ENCODE measurements at places on chromosomes 5 and 9.

- DNase-seq = no peak
These were observed 7.3 kb downstream of the CRHBP start for GRCh38 chr5:76960004-76960625.

DNA sequence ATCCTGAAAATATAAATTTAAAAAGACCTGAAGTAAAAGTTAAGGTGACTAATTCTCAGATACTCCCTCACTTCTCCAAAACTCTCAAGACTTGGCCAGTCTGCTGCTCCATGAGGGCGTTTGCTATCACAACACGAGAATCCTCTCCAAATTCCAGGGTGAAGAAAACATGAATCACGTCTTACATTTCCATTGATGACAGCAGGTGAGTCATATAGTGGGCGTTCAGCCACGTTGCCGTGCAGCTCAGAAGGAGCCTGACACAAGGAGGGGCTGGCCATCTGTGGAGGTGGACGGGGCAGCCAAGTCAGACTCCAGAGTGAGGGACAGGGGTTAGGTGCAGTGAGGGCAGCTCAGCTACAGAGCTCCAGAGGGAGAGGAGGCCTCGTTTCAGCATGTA, 555.1 kb upstream of the ADAMTS16 start:
- DNase-seq = no peak

GRCh38 chr5:38344891-38345290, 86.5 kb downstream of the EGFLAM start:
- no peak for DNase-seq

DNA sequence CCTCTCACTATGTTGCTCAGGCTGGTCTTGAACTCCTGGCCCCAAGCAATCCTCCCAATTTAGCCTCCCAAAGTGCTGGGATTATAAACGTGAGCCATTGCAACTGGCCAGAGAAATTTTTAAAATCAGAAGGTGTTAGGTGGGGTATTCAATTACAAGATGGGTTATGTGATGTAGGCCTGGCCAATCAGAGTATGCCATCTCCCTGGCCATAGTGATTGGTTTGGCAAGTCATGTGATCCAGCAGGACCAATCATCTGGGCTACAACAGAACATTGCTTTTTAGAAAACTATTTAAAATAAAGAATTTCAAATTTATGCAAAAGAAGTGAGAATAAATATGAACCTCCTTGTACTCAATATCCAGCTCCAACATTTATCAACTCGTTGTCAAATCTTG, 22.4 kb downstream of the NMRK1 start:
- DNase-seq = no peak

DNA sequence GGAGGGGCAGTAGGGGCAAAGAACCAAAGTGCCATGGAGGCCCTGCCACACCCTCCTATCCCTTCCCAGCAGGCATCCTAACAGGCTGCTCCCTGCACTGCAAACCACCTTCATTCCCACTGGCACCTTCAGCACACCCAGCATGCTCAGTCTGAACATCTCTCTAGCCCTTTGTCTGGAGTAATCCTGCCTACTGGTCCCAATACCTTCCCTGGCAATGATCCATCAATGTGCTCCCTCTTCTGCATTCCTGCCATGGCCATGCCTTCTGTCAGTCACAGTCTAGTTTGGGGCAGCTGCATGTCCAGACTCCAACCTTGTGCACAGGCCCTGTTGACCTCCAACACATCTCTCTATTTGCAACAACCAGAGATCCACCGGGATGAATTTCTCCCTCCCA, 4.9 kb downstream of the MACROH2A1 start:
- no peak for DNase-seq

- no peak for DNase-seq
These were observed 14.8 kb downstream of the ETF1 start for GRCh38 chr5:138528208-138528607.

- no peak for DNase-seq
These were observed 146.9 kb downstream of the KIAA0825 start for GRCh38 chr5:94471521-94471920.

DNA sequence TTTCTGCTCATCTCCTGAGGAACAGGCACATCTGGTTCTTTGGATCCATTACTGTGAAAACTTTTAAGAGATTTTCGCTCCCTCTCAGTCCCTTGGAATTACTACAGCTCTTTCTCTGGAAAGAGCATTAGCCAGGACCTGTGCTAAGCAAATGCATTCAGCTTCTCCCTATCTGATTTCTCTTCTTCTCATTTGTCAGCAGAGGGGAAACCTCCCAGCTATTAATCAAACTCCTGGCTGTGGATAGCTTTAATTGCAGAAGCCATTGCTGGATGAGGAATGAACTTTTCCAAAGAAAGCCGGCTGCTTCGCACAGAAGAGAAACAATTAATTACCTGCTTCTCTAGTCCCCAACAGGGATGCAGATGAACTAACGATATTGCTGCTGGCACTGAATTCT, 37.9 kb downstream of the TLR4 start:
- DNase-seq = no peak

DNA sequence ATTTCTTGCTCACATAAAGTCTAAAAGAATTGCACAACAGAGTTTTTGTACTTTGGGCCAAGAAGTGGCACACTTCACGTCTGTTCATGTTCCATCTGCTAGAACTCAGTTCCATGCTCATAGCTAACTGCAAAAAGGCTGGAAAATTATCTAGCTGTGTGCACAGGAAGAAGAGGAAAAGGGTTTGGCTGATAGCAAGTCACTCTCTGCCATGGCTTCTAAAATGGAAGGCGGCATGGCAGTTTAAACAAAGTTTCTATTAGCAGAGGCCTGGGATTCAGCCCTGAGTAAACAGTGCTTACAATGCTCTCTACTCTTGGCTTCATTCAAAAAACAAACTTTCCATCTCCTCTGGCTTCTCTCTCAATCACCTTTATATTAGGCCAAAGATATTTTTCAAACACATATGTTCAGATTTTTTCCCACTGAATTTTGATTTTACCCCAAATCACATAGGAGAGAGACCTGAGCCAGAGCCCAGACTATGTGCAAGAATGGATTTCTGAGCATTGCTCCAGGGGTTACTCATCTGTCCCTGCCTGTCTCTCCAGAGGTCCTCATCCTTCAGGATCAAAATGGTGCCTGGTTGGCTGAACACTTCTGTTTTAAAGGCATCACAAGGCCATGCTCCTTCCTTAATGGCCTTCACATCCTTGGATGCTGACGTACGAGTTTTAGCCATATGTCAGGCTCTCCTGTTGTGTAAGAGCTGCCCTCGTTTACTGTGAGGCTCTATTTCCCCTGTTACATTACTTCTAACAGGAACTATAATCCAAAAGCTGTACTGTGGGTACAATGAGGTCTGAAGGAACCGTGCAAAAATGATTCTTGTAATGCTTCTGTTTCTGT, 226.6 kb downstream of the SAXO1 start:
- no peak for DNase-seq

DNA sequence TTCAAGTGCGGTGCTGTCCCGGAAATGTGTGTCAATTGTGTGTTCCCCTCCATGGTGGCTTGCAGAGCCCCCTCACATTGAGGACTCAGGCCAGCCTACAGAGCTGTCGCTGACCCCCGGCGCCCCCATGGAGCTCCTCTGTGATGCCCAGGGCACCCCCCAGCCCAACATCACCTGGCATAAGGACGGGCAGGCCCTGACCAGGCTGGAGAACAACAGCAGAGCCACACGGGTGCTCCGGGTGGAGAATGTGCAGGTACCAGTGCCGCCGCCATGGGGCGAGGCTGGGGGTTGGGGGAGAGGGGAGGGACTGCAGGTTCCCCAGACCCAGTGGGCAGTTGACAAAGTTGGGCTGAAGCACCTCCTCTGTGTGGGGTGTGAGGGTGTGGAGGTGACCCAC, 50.4 kb upstream of the ASS1 start:
- DNase-seq = no peak

DNA sequence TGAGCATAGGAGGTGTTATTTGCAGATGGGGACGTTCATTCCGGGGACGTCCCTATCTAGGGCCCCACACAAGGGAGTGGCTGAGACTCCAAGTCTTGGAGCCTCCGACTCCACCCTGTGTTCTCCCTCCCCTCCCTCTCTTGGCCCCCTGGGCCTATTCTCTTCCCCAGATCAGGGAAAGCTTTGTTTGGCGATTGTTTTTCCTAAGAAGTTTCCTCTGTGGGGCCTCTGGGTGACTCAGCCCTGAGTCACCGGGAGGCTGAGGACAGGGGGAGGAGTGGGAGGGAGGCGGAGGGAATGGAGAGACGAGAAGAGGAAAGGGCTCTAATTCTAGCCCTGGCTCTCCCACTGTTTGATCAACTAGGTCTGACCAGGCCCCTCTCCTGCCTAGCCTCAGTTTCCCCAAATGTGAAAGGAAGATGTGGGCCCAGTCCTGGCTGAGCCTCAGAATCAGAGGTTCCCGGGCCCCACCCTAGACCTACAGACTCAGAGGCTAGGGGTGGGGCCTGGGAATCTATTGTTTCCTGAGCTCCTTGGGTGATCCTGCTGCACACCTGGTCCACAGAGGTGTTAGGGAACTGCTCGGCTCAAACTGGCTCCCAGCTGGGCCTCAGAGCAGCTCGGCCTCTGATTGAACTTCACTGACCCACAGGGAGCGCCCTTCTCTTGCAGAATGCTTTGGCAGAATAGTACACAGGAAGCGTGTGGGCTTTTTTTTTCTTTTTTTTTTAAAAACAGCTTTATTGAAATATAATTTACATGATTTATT, 19.2 kb downstream of the GSN start:
- DNase-seq = peak; percentile 35

GRCh38 chr9:124332361-124333202, 74.8 kb downstream of the NEK6 start:
- no peak for DNase-seq

GRCh38 chr5:163565492-163565891, 60.1 kb downstream of the MAT2B start:
- no peak for DNase-seq

DNA sequence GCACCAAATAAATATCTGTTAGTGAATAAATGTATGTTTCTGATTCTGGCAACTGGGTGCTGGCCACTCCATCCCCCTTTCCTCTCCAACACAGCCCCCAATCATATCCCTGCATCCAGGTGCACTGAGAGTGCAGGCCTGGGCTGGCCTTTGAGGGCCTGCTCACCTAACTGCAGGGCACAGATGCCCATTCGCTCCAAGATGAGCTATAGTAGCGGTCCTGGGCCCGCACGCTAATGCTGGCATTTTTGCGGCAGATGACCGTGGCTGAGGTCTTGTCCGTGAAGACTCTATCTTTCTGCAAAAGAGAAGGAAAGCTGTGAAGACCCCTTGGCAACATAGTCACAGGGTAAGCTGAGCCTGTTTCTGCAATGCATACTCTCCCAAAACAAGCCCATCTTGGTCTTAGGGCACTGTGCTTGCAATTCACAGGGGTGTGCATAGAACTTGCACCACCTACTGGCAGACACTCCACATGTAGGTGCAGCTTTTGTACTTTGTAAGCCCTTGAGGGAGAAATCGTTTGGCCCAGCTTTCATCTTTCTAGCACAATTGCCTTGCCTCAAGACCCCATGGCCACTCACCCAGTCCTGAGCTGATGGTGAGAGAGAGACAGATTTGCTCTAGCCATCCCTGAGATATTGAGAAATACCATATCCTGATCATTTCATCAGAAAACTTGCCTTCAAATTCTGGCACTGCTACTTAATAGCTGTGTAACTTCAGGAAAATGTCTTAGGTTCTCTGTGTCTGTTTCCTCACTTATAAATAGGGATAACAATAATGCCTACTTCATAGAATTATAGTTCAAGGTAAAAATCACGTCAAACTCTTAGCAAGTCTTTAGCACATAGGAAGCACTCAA, 13.5 kb downstream of the IL12B start:
- peak; percentile 37 for DNase-seq

DNA sequence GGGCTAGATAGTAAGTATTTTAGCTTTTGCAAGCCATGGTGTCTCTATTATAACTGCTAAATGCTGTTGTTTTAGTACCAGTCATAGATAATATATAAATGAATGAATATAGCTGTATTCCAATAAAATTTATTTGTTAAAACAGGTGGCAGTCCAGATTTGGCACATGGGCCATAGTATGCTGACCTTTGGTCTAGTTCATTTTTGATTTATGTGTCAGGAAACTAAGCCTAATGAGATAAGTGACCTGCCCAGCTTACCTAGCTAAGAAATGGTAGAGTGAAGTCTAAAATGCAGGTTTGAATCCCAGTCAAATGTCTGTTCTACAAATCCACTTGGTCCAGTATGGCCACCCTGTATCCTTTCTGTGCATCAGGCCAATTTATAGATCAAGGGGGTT, 139.3 kb downstream of the ALDH1A1 start:
- no peak for DNase-seq

- no peak for DNase-seq
These were observed 9.3 kb upstream of the ZCCHC9 start for GRCh38 chr5:81292130-81292529.

DNA sequence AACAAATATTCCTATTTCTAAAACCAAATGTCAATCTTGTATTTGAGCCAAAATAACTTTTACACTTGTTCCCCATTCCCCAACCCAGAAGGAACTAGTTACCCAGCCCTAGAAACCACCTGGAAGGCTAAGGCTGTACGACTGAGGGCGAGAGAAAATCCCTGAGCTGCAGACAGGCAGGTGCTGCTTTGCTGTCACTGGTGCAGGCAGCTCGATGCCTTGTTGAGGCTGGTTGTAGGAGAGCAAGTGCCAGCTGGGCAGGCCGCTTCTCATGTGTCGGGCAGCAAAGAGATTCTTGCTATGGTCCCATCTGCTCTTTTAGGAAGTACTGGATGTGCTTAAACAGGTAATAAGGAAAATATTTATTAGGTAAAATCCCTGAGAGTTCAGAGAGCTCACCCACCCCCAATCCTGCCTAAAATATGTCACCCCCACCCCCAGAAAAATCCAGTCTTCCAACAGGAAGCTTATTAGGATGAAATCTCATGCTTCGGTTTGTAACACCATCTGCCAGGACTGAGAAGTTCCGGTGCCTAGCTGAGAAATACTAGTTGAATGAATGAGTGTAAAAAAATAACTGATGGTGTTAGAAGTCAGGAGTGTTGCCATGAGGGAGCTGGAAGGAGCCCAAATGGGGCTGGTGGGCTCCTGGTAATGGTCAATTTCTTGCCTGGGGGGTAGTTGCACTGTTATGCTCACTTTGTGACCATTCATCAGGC, 91.1 kb upstream of the DMRT1 start:
- no peak for DNase-seq

GRCh38 chr9:79471580-79472543, 99.9 kb upstream of the TLE4 start:
- DNase-seq = peak; percentile 17

DNA sequence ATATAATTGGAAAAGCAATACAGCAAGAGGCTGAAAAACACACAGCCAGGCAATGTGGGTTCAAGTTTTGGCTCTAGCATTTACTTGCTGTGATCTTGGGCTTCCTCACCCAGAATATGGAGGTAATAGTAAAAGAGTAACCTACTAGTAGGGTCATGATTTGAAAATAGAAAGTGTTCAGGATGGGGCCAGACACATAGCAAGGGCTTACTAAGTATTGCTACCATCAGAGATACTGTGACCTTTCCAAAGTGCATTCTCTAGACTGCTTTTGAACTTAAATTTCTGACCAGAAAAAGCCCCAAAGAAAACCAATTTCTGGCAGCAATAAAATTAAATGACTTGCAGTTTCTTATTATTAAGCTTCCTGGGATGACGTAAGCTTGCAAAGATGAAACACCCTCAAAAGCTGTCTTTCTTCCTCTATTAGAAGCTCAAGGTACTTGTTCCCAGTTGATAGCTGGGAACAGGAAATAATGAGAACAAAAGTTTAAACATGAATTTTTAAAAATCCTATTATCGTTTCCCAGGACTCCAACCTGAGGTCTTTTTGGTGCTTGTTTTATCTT, 20.3 kb downstream of the SLC45A2 start:
- DNase-seq = no peak

GRCh38 chr5:22892441-22892840, 39.3 kb upstream of the CDH12 start:
- no peak for DNase-seq

- no peak for DNase-seq
These were observed 89.3 kb downstream of the STARD4 start for GRCh38 chr5:111422747-111423720.
